ENCODE measurements at places on chromosomes 5 and 9.

- ATAC-seq = no peak
Observed at GRCh38 chr5:33764786-33765185, 127.0 kb downstream of the ADAMTS12 start.

GRCh38 chr5:4124221-4124970 is 528.8 kb downstream of the IRX1 start:
- no peak for ATAC-seq

GRCh38 chr5:163189023-163189553 is 248.3 kb upstream of the CCNG1 start:
- no peak for ATAC-seq

GRCh38 chr5:101370181-101370580 is 467.1 kb upstream of the ST8SIA4 start:
- no peak for ATAC-seq

DNA sequence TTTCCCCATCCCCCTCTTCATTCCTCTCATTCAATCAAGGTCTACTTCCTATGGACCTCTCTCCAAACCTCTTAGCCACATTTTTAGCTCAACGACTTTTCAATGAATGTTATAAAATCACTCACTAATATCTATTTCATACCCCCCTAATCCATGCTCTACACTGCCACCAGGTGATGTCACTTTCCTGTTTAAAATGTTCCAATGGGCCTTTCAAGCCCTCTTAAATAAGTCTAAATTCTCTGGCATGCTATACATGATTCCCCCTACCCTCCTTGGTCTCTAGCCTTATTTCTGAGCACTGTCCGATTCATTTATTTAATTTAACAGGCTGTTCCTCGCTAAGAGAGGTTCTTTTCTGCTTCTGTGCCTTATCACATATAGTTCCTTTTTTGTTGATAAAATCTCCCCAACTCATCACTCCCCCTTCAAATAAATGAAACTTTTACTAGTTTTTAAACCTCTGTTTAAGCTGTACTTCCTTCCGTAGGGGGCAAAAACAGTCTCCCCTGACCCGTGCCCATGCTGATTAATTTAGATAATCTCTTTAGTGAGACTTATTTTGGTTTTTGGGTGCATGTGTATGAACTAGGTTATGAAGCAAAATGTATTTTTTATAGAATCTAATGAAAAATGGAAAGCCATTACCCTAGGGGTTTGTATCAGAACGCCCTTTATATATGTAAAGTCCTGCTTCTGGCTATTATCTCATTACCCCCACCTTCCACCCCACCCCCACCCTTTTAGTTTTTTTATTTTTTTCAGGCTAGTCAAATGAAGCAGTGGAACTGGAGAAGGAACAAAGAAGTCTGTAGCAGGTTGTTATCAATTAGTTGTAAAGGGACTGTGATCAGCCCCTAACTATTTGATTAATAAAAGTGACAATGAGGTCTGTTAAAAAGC is 9.0 kb downstream of the ABHD17B start:
- ATAC-seq = no peak

DNA sequence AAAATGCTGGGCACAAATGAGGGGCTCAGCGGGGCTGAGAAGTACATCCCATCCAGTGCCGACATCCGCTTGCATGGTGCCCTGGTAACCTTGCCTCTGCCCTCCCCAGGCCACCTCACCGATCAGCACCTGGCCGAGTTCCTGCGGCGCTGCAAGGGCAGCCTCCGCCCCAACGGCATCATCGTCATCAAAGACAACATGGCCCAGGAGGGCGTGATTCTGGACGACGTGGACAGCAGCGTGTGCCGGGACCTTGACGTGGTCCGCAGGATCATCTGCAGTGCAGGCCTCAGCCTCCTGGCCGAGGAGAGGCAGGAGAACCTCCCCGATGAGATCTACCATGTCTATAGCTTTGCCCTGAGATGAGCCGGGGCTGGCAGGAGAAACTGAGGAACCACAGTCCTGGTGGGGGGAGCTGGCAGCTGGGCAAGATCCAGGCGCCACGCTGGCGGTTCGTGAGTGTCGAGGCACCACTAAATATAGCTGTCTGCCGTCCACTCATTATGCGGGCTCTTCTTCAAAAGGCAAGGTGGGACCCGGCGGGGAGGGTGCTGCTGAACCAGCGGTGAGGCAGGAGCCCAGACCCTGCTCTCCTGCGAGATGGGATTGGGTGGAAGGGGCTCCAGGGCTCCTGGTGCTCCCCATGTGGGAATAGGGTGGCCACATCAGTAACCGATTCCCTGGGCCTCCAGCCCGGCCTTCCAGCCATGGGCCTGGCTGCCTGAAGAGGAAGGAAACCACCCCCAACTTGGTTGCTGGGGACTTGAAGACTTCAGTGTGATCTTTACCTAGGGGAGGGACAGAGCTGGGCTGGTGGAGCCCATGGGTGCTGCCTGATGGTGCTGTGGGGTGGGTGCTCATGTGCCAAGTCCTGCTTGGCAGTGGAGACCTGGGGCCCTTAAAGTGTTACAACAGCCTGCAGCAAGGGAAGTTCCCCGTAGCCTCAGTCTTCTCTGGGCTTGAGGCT is 6.6 kb downstream of the ASB6 start:
- ATAC-seq = no peak

- no peak for ATAC-seq
Observed at GRCh38 chr5:78335976-78336375, 24.4 kb upstream of the SCAMP1 start.

DNA sequence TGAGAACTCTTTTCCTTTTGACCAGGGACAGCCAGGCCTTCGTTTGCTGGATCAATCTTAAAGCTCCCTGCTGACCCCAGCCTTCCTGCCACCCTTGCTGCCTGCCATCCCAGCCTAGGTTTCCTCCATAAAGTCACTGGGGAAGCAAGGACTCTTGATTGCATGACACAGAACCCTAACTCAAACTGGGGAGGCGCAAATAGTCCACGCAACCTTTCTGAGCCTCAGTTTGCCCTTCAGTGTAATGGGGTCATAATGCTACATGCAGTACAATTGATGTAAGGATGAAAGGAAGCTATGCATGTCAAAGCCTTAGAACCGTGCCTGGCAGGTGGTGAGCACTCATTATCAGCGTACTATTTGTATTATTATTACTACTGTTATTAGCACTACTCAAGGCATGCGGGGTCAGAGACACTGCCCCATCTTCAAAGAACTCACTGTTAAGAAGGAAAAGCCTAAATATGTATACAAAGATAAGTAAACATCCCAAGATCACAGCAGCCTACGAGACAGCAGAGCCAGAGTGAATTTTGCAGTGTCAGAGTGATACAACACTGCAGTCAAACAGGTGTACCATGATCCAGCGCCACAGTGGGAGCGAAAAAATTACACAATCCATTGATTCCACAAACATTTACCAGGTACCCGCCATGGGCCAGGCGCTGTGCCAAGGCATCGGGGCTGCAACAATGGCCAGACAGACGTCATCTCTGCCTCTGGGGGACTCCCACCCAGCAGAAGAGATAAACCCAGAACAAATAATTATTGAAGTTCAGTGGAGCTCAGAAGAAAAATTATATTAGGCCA is 16.9 kb upstream of the CPLX2 start:
- no peak for ATAC-seq

GRCh38 chr5:93654676-93655075 is 71.7 kb downstream of the NR2F1 start:
- ATAC-seq = no peak

DNA sequence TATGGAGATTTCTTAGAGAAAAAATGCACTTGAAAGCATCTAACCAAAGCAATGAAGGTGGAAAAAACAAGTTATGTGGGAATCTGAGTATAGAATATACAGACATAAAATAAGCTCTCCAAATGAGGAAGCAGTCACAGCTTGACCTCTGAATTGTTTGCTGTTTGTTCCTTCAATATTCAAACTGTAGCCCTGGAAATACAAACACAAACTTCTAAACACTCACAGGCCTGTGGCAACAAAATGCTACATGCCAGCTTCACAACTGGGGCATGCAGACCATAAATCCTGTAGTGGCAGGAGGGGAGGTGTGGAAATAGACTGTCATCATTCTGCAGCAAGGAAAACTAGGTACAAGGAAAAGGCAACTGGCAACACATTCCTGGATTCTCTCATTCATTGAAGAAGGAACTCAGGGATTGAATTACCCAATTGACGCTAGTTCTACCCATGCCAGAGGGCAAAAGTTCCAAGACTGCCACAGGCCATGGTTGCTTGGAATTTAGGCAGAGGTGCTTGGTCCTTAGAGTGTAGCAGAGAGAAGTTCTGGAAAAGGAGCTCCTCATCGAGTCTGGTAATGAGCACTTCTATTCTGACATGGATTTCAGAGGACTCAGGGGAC is 349.6 kb downstream of the PDE4D start:
- peak; percentile 28 for ATAC-seq

Data from gastroesophageal sphincter (tissue), 4 donors.